Mesothelial cell of epicardium (in vitro differentiated cells): ENCODE measurements at places on chromosomes 12 and 14.

GRCh38 chr12:4723226-4723625 is 3.0 kb downstream of the GALNT8 start:
- no peak for DNase-seq
- no peaks in the 10 kb centered on the region for H3K36me3 ChIP-seq
- H3K27ac ChIP-seq: no peak overlapping the region
- H3K4me3 ChIP-seq: no peak overlapping the region

DNA sequence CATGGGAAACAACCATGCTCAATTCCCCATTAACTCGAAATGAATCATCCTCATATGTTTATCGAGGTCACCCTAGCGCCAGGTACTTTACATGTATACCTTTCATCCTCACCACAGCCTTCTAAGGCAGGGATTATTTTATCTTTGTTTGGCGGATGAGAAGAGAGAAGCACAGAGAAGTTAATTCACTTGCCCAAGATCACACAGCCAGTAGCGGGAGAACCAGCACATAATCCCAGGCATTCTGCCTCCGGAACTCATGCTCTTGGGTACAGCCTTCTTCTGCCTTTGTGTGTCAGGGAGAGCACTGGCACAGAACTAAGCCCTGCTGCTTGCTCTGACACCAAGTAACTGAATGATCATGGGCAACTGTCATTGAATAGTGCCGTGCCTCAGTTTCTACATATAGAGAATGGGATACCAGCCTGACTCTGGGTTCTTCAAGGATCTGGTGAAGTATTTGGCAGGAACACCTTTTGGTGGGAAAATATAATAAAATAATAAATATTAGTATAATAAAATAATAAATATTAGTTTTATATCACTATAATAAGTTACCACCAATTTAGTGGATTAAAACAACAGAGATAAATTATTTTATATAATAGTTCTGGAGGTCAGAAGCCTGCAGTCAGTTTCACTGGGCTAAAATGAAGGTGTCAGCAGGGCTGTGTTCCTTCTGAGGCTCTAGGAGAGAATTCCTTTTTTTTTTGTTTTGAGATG is 220.9 kb downstream of the AACS start:
- no peak overlapping the region for H3K4me3 ChIP-seq
- no peak for DNase-seq
- H3K27me3 ChIP-seq: peaks cover 59% of the 10 kb centered on the region

DNA sequence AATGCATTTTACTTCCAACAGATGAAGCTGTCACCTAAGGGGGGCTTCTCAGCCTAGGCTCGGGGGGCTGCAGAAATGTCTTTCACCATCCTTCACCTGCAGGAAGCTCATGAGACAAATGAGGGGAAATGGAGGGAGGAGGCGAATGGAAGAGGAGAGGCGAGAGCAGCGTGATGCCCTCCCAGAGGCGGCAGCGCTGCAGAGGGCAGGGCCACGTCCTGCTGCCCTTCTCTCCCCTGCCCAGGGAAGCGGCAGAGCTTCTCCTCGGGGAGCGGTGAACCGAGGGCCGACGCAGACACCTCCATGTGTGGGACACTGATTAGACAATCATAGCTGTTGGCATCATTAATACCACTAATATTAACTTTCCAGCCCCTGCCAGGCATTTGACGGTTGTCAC is 78.3 kb downstream of the SERPINA3 start:
- no peak overlapping the region for H3K27ac ChIP-seq
- no peak for DNase-seq
- H3K27me3 ChIP-seq: peaks cover 15% of the 10 kb centered on the region
- H3K4me3 ChIP-seq: no peak overlapping the region

DNA sequence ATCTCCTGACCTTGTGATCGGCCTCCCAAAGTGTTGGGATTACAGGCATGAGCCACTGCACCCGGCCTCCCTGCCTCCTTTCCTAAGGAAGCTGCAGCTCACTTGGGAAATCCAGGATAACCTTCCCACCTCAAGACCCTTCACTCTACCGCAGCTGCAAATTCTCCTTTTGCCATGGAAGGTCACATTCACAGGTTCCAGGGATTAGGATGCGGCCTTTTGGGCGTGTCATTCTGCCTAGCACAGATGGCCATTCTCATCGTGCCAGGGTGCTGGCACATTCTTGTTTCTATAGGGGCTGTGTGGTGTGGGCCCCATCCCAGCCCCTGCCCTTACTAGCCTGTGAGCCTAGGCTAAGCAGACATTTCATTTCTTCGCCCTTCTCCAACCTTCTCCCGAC is 219.9 kb downstream of the CHST11 start:
- H3K36me3 ChIP-seq: no peaks in the 10 kb centered on the region
- H3K27me3 ChIP-seq: peaks cover 87% of the 10 kb centered on the region
- DNase-seq: no peak
- peaks cover 16% of the 10 kb centered on the region for H3K4me1 ChIP-seq
